Pancreas (tissue), 10 donors: ENCODE measurements at places on chromosomes 13 and 19. TPM values are rescaled to one million over a fixed set of nuclear protein-coding genes. Genes with fewer than 3 reads are reported as not detected.

GRCh38 chr13:62512194-62513141 is 1096.8 kb upstream of the PCDH20 start:
- DNase-seq = peak; percentile 55

DNA sequence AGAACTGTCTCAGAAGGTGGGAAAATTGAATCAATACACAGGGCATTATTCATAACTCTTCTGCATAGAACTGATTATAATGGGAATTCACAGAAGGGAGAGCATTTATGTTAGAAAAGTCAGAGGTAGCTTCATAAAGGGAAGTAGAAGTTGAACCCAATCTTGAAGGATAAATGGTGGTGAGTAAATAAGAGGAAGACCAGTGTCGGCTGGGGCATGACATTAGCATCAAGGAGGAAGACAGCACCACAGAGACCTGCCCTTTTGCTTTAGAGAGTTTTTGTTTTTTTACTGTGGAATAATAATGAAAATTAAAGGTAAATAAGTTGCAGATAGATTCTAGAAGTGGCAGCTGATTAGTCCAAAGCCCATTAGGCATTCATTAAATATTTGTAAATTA is 21.9 kb downstream of the CDC16 start:
- no peak for DNase-seq

- DNase-seq = no peak
These were observed 94.6 kb upstream of the RFC3 start for GRCh38 chr13:33723365-33723764.

DNA sequence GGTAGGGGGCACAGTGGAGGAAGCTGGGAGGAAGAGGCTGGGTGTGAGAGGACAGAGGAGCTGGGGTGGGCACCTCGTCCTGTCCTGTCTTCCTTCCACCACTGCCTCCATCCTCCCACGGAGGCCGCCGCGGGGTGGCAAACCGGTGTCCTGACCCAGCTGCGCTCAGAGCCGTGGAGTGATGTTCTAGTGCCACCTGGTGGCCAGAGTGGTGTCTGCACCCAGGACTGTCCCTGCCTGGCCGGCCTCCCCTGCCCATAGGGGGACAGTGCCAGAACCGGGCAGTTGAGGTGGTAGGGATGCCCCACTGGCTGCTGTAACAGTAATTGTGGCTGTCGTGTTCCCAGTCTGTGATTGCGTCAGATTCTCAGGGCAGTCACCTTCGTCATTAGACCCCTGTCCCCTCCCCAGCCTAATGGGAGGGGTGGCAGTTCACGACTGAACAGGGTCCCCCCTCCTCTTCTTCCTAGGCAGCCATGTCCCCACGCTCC is 11.1 kb upstream of the ARRDC2 start:
- DNase-seq = peak; percentile 96

The COQ8B gene
- total RNA-seq = 28.6 TPM

DNA sequence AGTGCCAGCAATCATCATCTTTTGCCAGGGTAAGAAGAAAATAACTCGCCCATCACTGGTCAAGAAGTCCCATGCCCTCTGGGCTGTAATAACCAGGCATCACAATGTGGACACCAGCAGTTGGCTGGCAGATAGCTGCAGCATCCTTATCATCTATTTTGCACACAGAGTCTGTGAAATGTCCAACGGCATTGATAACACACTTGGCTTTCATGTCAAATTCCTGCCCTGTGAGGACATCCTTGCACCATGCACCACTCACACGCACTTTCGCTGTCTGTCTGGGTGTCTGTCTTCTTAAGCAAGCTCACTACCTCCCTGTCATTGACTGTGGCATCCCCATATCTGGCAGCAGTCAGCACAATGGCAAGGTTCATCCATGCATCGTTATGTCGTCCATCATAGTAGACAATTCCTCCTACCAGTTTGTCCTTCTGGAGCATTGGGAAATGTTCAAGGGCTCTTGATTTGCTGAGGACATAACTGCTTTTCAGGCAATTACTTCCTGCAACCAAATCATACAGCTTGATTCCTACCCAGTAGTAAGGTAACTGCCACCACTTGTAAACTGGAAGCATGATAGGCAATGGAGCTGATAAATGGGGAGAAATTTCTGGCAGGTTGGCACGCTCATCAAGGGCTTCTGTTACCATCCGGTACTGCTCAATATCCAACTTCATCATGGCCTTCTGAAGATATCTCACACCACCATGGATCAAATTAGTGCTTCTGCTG is 6.8 kb upstream of the ZSCAN5A start:
- no peak for DNase-seq

- no peak for DNase-seq
These were observed 110.9 kb downstream of the CRYL1 start for GRCh38 chr13:20414546-20415305.
